ENCODE measurements at places on chromosomes 1 and 21.

DNA sequence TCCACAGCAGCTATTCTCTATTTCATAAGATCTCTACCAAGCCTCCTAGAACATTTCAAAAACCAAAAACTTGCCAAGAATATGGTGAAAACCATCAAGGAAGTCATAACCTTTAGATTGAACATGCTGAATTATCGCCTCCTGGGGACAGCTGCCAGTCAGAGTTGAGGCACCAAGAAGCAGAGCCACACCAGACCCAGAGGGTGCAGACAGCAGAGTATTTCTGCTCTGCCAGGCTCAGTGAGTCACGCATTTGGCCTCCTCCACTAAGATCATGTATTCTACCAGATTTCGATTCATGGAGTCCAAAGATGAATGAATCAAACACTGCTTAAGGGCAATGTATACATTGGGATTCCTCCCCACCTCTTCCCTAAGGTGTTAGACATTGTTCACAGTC lies 2.1 kb downstream of the F3 start:
- no peak for DNase-seq

GRCh38 chr1:169326261-169326955 lies 41.2 kb downstream of the NME7 start:
- DNase-seq = no peak

GRCh38 chr21:29376556-29376955 lies 77.8 kb downstream of the BACH1 start:
- DNase-seq = no peak

DNA sequence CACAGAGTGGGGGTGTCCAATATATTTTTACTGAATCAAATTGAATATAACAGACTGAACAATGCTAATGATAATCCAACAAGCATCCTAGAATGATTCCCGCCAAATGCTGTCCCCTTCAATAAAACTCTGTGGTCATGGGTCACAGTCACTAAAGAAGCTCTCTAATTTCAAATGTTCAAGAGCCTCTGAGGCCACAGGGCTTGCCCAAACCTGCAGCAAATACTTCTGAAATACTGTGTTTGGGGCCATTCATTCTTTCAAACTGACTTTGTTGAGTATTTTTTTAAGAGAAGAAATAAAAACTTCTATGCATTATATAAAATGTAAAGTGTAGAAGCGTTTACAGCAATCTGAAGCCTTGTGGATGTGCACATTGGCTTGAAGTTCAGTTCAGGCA lies 7.6 kb upstream of the BEND5 start:
- DNase-seq = peak; percentile 9

DNA sequence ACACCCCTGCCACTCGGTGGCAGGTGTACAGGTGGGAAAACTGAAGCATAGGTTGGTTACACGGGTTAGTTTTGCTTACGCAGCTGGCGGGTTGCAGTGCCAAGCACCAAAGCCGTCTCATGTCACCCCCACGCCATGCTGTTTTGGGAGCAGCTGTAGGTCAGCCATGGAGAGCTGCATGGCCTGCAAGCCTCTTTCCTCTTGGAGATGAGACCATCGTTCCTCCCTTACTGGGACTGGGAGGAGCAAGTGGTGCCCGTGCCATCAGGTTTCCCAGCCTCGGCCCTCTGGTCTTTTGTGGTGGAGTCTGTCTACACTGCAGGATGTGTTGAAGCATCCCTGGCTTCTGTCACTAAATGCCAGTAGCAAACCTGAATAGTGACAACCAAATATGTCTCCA lies 46.9 kb downstream of the AJAP1 start:
- no peak for DNase-seq

DNA sequence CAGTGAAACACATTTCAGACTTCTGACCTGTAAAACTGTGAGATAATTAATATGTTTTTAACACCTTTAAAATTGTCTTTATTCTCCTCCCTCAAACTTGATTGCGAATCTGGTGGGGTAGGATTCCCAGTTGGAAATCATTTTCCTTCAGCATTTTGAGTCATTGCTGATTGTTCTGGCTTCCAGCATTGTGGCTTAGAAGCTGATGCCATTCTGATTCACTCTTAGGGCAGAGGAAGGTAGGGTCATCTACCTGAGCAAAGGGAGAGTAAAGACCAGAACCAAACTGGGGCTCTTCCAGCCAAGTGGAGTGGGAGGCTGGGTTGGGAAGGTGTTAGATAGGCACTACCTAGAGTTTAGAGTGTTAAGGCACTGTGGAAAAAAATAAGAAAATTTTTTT lies 61.2 kb downstream of the MPZL1 start:
- DNase-seq = no peak

GRCh38 chr1:169161496-169162194 lies 55.2 kb downstream of the ATP1B1 start:
- no peak for DNase-seq

GRCh38 chr21:24375201-24375600 lies 1232.1 kb downstream of the MRPL39 start:
- DNase-seq = no peak

- no peak for DNase-seq
Observed at GRCh38 chr1:76185207-76185606, 110.7 kb downstream of the ST6GALNAC3 start.

- DNase-seq = no peak
Observed at GRCh38 chr1:40593449-40594186, 62.2 kb downstream of the ZNF684 start.

DNA sequence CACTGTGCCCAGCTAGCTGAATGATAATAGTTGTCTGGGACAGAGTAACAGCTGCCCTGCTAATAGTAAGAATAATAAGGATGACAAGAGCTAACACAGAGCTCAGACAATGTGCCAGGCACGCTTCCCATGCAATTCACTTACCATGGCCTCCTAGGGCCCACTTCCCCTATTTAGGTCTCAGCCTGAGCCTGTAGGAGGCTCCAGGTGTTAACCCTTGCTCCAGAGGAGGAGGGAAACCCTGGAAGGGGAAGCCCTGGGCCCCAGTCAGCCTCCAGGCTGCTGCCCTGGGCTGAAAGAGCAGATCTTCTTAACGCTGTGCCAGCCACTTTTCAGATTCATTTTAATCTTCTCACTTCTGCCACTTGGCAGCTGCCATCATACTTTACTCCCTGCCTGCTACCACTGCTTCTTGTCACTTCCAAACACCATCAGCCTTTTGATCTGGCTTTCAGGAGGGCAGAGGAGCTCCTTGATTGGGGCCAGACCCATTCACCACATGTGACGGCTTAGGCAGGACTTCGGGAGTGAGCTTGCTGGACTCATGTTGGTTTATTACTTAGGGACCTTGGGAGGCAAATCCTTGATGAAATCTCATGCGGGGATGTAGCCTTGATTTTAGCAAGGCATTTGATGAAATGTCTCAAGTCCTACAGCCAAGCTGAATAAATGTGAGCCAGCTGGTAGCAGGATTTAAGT lies 66.7 kb upstream of the PARP1 start:
- no peak for DNase-seq

DNA sequence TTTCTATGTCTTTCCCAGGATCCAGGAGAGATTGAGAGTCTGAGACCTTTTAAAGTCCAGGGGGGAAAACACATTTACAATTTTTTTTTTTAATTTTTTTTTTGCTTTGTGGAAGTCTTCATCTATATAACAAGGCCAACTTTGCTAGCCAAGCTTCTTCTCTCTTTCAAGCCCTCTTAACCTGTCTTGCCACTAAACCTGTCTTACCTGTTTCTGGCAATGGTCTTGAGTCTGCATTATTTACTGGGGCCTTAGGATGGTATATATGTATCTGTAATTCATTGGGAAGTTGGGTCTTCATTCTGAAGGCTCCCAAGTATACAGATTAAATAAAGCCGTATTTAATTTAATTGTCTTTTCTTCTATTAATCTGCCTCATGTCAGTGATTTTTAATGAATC lies 750.9 kb upstream of the B3GALT2 start:
- no peak for DNase-seq

GRCh38 chr1:244862699-244863490 lies 1.4 kb downstream of the HNRNPU start:
- peak; percentile 83 for DNase-seq

- no peak for DNase-seq
Observed at GRCh38 chr1:163094589-163094988, 25.4 kb downstream of the RGS4 start.

DNA sequence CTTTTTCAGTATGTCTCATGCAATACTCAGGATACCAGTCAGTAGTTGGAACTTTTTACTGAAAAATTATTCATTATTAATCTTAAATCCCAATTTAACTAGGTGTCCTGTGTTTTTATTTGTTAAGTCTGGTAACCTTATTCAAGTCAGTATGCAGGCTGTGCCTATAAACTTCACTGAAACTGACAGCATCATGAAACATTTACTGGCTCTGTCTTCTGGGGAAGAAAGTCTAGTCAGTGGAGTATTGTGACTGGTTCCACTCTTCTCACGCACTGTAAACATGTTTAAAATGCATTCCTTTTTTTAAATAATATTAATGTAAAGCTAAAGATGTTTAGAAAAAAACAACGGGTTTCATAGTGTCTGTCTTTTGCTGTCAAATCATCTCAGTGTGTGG lies 739.7 kb downstream of the LTN1 start:
- DNase-seq = no peak

GRCh38 chr21:31660259-31660565 lies 719 bp downstream of the SOD1 start:
- no peak for DNase-seq

DNA sequence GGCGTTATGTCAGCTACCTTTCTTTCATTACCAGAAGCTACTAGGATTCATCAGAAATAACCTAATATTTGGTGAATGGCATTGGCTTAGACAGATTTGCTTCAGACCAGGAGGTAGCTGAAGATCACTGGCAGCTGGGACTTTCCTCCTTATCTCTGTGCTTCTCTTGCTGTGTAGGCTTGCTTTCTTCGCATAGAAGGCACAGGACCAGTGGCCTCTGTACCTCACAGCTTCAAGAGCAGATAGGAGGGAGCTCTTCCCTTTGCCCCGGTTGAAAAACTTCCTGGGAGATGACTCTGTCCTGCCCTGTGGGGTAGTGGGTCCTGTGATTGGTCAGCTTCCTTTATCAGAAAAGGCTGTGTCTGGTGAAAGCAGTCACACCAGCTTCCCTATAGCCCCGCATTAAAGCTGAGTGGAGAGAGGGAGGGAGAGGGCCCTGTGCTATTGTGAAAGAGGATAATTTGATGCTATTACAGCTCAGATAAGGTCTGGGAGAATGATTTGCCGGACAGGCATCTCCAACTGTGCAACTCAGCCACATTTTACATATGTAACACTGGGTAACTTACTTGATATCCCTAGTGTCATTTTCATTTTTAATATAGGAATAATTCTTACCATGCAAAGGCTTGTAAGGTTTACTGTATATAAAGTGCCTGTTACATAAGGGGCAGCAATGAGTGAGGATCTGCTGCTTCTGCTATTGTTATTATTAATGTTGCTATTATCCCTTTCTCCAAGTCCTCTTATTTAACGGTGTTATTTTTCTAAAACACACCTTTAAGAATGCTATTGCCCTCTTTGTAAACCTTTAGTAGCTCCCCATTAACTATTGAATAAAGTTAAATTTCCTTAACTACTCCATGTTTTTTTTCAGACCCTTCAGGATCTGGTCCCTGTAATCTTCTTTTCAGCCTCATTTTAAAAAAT lies 31.6 kb downstream of the OSBPL9 start:
- no peak for DNase-seq

GRCh38 chr1:110012100-110012780 lies 22.2 kb upstream of the STRIP1 start:
- no peak for DNase-seq

GRCh38 chr21:39961251-39961650 lies 94.0 kb downstream of the PCP4 start:
- DNase-seq = no peak

GRCh38 chr1:21508580-21509350 lies 458 bp upstream of the ALPL start:
- no peak for DNase-seq

DNA sequence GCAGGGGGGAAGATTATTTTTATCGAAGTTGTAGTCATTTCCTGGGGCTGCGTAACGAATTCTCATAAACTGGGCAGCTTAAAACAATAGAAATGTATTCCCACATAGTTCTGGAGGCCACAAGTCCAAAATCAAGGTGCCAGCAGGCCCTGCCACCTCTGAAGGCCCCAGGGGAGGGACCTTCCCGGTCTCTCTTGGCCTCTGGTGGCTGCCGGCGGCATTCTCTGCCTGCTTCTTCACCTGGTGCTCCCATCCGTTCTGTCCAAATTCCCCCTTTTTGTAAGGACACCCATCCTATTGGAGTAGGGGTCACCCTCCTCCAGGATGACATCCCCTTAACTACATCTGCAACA lies 92.8 kb downstream of the PDE9A start:
- no peak for DNase-seq

- no peak for DNase-seq
Observed at GRCh38 chr1:30048905-30049304, 674.5 kb downstream of the MATN1 start.

DNA sequence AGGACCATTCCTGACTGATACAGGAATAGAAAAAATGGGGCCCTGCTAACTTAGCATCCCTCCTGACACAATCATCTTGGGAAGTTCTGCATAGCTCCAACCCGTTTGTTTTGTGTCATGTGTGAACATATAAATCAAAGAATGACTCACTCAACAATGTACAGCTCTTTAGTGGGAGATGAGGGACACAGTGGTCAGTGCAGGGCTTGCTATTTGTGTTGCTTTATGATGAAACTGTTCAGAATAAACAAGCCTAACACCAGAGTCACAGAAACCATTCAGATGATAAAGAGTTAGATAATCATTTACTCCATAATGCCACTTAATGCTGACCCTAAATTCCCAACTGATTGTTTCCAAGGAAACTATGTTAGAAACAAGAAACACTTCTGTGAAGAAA lies 154.2 kb upstream of the ZNHIT6 start:
- no peak for DNase-seq

DNA sequence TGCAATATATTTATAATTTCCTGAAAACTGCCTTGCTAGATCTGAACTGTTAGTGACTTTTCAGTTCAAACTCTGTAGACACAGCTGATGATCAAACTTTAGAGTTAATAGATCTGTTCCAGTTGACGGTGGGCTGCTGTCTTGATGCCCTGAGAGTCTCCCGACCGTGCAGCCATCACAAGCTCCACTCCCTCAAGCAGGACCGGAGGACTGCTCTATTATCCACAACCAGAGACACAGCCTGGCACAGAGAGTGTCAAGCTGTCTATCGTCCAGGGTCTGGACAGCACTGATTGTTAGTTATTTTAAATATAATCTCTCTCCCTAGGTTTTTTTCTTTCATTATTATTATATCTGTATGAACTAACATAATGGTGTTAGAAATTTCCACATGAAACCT lies 8.0 kb downstream of the CHODL start:
- DNase-seq = no peak

DNA sequence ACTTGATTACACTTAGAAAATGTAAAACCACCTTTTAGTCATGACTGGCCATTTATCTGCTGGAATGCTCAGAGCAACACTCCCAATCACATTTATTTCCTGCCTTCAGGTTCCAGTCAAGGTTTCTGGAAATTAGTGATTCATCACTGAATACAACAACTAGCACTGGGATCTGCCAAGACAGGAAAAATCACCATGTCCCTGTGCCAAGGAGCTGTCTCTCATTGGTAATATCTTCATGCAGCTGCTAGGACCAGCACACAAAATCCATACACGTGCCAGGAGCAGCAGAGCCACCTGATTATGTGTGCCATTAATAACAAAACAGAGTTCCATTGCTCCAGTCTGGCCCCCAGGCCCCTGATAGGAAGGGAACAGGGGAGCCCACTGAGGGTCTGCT lies 194.6 kb downstream of the TNR start:
- DNase-seq = no peak
